ENCODE measurements at places on chromosomes 7 and 10. TPM values are rescaled to one million over a fixed set of nuclear protein-coding genes. Genes with fewer than 3 reads are reported as not detected.

- no peak overlapping the region for H3K27ac ChIP-seq
- H3K4me3 ChIP-seq: no peak overlapping the region
- no peaks in the 10 kb centered on the region for H3K36me3 ChIP-seq
- DNase-seq: no peak
Measured at GRCh38 chr10:70551971-70552422, 50.5 kb downstream of the PRF1 start.

The ZCWPW1 gene
- total RNA-seq: 3.6 TPM

- no peak overlapping the region for H3K27ac ChIP-seq
- no peak overlapping the region for H3K4me3 ChIP-seq
- H3K27me3 ChIP-seq: peaks cover 2% of the 10 kb centered on the region
- H3K36me3 ChIP-seq: no peaks in the 10 kb centered on the region
- no peaks in the 10 kb centered on the region for H3K4me1 ChIP-seq
Measured at GRCh38 chr7:108629651-108630400, 60.2 kb downstream of the DNAJB9 start.

DNA sequence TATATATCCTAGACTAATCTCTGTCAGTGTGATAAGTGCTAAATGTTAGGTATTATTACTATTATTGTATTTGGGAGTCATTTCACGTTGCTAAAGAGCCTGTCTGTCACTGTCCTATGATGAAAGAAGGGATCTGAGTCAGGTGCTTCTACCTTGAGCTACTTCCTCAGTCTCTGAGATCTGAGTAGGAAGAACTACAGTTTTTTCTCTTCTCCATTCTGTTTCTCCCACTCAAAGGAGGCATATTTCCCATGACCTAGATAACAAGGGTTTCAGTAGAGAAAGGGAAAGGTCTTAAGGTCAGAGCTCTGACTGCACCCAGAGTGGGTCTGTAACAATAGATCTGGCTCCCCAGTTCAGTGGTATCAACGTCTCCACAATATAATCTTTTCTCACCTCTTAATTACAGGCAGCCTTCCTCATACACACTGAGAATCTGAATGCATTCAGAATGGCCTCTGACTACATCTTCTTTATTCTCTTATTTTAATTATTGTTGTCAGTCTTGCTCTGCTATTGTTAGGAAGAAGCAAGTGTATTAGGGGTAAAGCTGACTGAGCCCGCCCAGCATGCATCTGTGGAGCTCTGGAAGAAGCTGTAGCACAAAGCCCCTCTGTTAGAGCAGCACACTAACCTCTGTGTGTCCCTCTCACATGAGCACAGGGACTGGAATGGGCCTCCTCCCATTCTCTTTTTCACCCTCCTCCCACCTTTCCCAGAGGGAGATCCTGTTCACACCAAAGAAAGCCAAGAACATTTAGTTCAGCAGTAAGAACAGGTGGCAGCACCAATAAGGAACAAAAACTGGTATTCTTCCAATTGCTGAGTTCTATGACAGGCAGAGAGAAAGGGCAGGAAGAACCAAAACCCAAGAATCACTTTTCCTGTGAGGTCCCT lies 38.1 kb downstream of the USP54 start:
- H3K36me3 ChIP-seq: no peaks in the 10 kb centered on the region
- no peak overlapping the region for H3K27ac ChIP-seq
- DNase-seq: no peak
- H3K4me3 ChIP-seq: no peak overlapping the region
- no peaks in the 10 kb centered on the region for H3K27me3 ChIP-seq

- DNase-seq: no peak
- H3K4me1 ChIP-seq: peaks cover 3% of the 10 kb centered on the region
- no peak overlapping the region for H3K4me3 ChIP-seq
- no peaks in the 10 kb centered on the region for H3K27me3 ChIP-seq
- H3K27ac ChIP-seq: no peak overlapping the region
Measured at GRCh38 chr7:152180587-152180986, 155.1 kb downstream of the GALNT11 start.

The GJD4 gene
- not detected for total RNA-seq

DNA sequence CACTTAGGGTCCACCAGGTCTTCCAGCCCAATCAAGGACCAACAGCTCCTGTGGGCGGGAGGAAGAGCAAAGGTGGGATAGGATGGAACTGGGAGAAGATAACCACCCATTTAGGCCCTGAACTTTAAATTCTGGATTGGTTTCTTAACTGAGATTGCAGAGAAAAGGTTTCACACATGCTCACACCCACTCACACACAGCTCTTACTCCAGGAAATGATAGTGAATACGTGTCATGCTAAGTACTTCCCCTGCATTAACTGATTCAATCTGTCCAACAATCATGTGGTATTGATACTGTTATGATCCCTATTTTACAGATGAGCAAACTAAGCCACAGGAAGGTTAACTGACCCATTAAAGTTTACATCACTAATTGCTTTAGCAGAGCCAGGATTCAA lies 4.6 kb upstream of the CYP3A4 start:
- peaks cover 8% of the 10 kb centered on the region for H3K36me3 ChIP-seq
- peak overlapping the region; percentile 84 for H3K27ac ChIP-seq
- peaks cover 34% of the 10 kb centered on the region for H3K4me1 ChIP-seq
- no peak overlapping the region for H3K4me3 ChIP-seq

DNA sequence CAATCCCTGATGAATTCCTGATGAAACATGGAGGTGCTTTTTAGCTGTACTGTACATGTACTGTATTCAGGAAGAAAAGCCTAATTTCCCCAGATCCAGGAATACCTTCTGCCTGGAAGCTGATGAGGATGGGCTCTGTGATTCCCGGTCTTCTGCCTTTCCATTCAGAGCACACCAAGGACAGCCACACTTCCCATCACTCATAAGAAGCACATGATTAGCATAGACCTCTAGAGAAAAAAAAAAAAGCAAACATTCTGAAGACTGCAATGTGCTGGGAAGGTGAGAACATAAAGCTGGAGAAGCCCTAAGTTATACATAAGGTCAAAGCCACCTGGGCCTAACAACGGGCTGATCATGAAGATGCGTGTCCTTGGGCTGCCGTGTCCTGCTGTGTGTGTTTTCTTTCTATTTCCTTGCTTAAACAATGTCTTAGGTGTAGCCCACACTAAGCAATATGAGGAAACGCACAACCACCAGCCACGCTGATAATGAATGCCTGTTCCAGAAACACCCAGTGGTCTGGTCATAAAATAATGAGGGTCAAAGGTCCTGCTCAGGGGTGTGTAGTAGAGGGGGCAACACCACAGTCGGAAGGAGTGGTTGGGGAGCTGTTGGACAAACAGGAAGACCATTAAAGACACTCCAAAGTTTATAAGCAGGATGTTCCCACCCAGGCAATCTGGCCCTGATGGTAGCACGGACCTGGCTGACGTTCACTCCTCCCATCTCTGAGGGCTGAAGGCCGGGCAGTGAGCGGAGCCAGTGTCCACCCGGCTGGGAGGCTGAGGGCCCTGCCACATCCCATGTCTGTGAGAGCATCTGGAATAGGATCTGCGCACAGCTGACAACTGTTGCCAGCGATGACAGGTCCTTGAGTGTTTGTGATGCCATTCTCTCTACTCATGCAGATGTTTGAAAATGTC lies 7.9 kb downstream of the PKD1L1 start:
- H3K27me3 ChIP-seq: no peaks in the 10 kb centered on the region
- no peaks in the 10 kb centered on the region for H3K36me3 ChIP-seq
- no peak overlapping the region for H3K27ac ChIP-seq
- no peak overlapping the region for H3K4me3 ChIP-seq

Measured in activated CD8-positive, alpha-beta T cell treated with anti-CD3 and anti-CD28 coated beads for 36 hours (primary cell).